ENCODE measurements at places on chromosomes 3 and 15.

DNA sequence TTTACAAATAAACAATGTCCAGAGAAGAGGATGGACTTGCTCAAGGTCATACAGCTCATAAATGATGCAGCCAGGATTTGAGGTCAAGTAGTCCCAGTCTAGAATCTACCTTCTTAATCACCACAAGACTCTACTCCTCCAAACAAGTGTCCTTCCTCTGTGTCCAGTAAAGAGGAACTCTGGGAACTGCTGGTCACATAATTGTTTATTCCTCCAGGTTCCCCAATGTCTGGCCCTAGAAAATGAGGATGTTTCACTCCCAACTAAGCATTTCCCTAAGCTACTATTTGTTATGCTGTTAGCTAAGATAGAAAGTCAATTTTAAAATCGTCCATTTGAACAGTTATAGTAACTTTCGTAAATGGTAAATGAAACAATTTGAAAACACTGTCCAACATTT, 192.4 kb downstream of the FHIT start:
- no peak for ATAC-seq

DNA sequence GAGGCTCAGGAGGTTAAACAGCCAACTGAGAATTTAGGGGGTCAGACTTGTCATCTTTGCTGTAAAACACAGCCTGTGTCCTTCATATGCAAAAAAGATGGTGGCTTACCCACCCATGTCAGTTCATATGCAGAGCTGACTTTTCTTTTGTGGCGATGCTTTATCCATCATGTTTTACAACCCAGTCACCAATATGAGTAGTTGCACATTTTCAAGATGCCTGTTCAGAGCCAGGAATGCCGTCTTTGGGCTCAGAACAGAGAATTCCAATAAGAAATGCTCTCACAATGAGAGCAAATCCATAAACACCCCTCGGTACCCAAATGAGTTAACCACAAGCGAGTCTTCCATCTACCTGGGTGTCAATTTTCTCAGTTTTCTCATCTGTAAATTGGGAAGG, 83.6 kb downstream of the TIGIT start:
- no peak for ATAC-seq

GRCh38 chr15:97953254-97953653, 7.2 kb upstream of the ARRDC4 start:
- no peak for ATAC-seq

- peak; percentile 97 for ATAC-seq
These were observed 31.0 kb downstream of the POC1A start for GRCh38 chr3:52123106-52123725.

DNA sequence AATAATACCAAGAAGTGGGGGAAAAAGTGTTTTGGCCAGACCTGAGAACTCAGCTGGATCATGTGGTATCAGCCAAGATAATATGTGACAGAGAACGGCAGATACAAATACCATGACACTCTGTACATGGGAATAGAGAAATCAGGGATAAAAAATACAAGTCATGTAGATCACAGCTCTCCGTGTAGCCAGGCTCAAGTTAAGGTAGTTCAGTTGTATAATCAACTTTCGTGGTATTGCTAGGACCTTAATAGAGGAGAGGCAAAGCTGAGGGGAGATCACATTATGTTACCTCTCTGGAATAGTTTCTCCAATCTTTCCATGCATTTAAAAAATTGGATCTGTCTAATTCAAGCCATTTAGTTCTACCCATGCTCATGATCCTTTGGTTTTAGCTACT, 179.8 kb downstream of the GHSR start:
- no peak for ATAC-seq

DNA sequence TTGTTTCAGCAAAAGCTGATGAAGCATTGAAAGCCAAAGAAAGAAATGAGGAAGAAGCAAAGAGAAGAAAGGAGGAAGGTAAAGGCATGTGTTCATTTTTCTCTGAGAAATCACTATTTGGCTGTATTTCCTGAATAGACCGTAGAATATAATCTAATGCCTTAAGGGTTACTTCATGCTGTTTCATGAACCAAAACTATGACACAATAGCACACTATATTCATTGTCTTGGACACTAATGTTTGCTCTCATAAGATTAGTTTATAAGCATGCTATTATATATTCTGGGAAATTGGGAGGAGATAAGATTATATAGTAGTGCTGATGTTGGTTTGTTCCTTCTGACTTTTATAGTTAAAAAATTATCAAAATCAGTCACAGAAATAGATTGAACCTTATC, 110.1 kb upstream of the MLF1 start:
- no peak for ATAC-seq

GRCh38 chr15:53122818-53123217, 332.7 kb upstream of the ONECUT1 start:
- no peak for ATAC-seq

GRCh38 chr3:150069633-150070032, 98.9 kb upstream of the PFN2 start:
- ATAC-seq, result no peak

- ATAC-seq, result no peak
These were observed 67.8 kb downstream of the RAB11A start for GRCh38 chr15:65937054-65937453.

- ATAC-seq, result no peak
These were observed 27.3 kb upstream of the EID1 start for GRCh38 chr15:48850648-48851047.

GRCh38 chr15:43067717-43068461, 37.9 kb downstream of the UBR1 start:
- ATAC-seq, result no peak

GRCh38 chr15:49843725-49844124, 222.9 kb downstream of the DTWD1 start:
- ATAC-seq, result no peak

GRCh38 chr15:61188168-61188567, 40.9 kb downstream of the RORA start:
- no peak for ATAC-seq

DNA sequence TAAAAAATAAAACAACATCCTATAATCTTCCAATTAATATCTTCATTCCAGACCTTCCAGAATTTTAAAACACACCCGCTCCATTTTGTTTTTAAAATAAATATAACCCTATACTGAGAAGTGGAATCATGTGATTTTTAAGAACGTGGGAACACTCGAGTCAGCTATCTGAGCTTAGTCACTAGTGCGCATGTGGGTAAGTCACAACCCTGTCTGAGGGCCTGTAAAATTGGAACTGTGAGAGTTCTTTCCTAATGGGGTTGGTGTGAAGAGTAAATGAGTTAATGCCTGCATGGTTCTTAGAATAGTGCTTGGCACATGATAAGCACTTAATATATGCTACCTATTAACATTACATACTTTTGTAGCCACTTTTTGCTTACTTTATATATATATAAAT, 19.9 kb upstream of the POLR2M start:
- no peak for ATAC-seq

DNA sequence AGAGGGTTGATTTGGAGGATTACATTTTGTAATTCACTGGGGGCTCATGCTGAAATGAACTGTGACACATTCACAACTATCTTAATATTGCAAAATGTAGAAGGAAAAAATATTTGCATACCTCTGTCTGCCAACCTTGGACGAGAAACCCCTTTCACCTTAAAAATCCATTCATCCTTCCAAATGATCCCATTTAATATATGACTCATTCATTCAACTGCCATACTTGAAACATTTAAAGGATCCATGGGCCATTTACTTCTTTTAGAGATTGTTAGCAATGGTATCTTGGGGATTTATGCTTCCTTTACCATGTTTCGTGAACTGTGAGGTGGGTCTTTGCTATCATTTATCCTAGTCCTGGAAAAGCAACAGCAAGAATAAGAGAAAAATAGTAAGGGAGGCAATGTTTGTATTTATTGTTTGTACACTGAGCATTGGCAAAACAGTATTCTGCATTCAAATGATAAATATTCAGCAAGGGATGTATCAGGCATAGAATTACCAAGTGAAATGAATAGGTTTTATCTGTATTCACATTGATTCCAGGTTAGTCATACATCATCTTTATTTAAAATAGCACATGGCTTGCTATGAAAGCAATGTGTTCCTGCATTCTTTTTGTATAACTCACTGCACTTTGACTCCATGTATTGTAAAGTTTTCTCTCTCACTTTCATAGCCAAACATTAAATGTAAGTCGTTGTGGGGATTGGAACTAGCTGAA, 378.1 kb downstream of the NSUN3 start:
- ATAC-seq, result peak; percentile 94

GRCh38 chr3:115401298-115401697, 222.0 kb upstream of the GAP43 start:
- peak; percentile 73 for ATAC-seq

- no peak for ATAC-seq
These were observed 231.6 kb upstream of the AGTR1 start for GRCh38 chr3:148466143-148466542.

- no peak for ATAC-seq
These were observed 126.5 kb downstream of the CMSS1 start for GRCh38 chr3:99943931-99944761.

GRCh38 chr3:52083556-52084087, 27.3 kb upstream of the DUSP7 start:
- ATAC-seq, result no peak

DNA sequence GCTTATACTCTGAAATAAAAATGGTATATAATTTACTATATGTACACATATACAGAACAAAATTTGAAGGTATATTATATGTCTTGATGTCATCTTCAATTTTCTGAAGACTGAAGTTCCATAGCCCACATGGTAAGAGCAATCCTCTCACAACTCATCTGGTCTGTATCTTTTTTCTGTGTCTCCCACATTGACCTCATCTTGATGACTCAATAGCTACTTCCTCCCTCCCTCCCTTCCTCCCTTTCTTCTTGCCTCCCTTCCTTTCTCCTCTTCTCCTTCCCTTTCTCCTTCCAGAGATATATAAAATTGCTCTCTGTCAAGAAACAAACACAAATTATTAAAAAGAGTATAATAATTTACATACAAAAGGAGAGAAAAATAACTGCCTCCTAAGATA, 268.5 kb downstream of the SQOR start:
- no peak for ATAC-seq

DNA sequence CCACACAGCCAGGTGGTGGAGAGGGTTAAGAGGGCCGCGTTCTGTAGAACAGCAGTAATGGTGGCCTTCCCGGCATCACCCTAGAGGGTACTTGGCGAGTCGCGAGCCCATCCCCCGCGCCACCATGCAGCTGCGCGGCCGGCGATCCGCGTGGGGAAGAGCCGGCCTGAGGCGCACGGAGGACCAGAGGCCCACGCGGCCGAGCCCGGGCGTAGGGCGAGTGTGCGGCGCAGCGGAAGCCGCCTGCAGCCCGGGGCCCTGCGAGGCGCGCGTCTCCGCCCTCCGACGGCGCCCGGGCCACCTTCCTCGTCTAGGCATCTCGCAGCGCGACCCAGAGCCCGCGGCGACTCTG, 423 bp downstream of the TKT start:
- peak; percentile 54 for ATAC-seq

DNA sequence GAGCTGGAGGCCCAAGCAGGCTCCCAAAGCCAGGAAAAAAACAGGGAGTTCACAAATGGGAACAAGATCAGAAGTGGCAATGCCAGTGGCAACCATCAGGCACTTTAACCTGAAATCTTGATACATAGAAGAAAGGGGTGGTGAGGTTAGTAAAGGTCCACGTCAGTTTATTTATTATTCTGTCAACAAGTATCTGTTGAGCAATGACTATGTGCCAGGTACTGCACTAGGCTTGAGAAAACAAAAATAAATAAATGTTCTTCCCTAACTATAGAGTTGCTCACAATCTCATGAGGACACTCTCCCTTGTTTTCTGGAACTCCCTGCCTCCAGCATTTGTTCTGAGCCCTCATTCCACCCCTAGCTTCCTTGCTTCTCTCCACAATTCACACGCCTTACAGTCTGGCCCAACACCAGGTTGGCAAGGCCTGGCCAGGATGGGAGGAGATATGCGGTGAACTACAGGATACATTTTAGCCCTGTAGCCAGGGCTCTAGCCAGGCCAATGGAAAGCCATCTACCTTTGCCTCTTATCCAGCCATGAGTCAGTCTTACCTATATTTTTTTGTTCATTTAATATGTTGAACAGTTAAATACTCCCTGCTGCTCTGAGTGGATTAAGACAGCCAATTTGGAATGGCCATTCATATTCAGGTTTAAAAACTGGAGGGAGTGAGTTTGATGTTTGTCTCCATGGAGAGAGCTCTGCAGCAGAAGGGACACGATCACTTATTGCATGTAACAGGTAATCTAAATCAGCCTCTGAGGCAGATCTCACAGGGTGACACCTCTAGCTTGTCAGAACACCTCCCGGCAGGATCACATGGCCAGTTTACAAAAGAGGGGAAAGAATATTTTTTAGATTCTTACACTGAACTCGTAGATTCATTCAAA, 161.9 kb upstream of the ATP11B start:
- ATAC-seq, result no peak

DNA sequence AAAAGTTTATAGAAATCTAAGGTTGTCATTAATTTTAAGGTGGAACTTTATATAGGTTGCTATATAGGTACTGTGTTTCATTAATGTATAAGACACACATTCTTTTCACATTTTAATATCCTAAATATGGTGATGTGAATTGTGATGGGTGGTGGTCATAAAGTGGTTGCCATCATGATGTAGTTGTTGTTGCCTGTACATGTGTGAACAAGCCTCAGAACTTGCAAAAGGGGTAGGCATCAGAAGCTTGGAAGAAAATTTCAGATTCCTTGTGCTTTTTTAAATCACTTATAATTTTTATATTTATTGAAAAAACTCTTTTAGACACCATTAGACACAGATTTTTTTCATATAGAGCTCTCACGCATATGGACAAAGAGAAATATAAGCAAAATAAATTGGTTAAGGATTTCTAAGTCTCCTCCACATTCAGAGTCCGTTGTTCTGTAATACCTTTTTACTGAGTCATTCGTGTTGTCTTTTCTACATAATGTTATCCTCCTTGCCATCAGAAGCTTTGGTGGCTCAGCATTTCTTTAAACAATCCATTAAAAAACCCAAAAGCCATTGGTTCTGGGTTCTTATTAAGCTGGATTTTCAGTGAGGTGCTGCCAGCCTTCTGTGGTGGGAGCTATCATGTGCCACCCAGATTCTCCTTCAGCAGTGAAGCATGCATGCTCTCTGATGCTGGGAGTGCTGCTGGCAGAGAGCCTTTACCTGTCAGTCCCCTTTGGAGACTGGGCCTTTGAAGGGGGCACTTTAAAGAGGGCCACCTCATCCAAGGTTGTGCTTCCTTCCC, 140.4 kb upstream of the GALNT15 start:
- ATAC-seq, result peak; percentile 91

- ATAC-seq, result no peak
These were observed 78.4 kb upstream of the TRIM42 start for GRCh38 chr3:140599496-140599895.

DNA sequence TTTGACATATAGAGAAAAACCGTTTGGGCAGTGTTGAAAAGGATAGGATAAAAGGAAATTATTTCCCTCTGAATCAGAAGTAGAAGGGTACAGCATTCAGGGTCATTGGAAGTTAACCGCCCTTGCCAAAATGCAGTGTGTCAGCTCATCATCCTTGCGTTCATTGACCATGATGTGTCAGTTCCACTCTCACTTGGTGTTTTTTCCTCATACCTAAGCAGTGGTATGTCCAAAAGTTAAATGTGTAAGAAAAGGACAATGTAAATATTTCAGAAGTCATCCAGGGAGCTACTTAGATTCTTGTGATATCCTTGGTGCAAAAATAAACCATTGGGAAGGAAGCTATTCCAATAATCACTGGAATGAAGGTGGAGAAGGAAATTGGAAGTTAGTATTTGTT, 50.7 kb downstream of the MAP6D1 start:
- no peak for ATAC-seq

- ATAC-seq, result no peak
These were observed 54.0 kb upstream of the CHMP2B start for GRCh38 chr3:87173071-87173470.

- ATAC-seq, result no peak
These were observed 71.4 kb upstream of the HERC1 start for GRCh38 chr15:63905131-63905530.
